AG08396 (cell line): ENCODE measurements at places on chromosomes 3 and 15.

- DNase-seq = no peak
Measured at GRCh38 chr3:131075632-131076328, 49.1 kb downstream of the NEK11 start.

GRCh38 chr3:65988411-65989180 lies 50.1 kb downstream of the MAGI1 start:
- DNase-seq = no peak

DNA sequence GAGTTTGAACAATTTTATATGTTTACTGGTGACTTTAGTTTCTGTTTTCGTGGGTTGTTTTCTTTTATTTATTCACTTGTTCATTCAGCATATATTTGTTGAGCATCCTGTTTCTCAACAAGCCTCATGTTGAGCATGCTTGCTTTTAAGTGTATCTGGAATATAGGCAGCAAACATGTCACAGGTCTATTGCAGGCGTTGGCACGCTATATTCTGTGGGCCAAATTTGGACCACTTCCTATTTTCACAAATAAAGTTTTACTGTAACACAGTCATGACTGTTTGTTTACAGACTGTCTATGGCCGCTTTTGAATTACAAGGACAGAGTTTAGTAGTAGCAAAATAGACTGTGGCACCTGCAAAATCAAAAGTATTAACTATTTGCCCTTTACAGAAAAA lies 89.6 kb downstream of the THRB start:
- no peak for DNase-seq

GRCh38 chr3:146044046-146044445 lies 116.9 kb downstream of the PLOD2 start:
- DNase-seq = no peak

DNA sequence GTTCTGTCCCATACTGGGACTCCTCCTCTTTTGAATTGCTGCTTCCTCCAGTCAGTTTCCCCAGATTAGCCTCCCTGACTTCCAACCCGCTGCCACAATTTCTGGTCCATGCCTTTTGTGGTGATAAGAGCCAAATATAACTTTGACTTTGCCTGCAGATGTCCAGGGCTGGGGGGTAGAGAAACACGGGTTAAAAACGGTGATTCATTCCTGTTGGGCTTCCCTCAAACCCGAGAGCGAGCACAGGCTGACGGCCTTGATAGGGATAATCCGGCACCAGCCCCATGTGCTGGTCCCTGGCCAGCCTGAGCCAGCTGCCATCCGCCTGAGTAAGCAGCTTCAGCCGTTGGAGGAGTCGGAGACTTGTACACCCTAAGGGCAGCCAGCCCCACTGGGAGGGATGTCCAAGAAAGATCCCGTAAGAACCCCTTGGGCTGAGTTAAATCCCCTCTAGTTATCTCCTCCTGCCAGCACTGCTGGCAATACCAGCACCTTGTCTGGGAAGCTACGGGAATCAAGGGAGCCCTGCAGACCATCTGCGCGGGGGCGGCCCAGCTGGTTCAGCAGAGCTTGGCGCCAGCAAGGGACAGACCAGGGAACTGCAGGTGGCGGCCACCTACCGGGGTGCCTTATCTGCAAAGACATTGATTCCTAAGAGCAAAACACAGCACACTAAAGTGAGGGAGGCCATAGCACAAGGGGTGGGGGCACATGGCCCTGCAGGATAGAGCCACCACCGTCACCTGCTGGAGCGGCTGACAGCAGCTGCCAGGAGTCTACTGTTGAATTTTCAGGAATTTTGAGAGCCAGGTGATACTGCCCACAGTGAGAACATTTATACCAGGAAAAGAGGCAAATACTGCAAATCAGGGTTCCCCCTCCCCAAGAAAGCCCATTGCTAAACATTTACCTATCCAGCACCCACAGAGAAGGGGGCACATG lies 18.1 kb downstream of the CSPG4 start:
- DNase-seq = peak; percentile 94

DNA sequence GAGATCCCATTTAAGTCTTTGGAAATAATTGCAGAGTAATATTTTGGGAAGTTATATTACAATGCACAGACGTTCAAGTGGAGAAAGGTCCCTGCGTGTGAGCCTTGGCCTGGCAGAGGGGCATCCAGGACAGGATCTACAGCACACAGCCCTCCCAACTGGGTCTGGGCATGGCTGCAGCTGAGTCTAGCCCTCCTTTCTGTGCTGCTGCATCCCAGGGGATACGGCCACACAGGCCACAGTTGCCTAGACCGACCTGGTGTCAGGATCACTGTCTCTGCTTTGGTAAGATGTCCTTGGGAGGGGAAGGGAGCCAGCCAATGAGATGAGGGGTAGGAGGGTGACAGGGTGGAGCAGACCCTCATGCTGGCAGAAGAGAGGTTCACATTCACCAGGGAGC lies 46.1 kb downstream of the APBA2 start:
- DNase-seq = no peak

GRCh38 chr3:12815719-12816118 lies 19.2 kb downstream of the CAND2 start:
- no peak for DNase-seq

GRCh38 chr3:4508048-4508981 lies 15.2 kb downstream of the ITPR1 start:
- DNase-seq = no peak

DNA sequence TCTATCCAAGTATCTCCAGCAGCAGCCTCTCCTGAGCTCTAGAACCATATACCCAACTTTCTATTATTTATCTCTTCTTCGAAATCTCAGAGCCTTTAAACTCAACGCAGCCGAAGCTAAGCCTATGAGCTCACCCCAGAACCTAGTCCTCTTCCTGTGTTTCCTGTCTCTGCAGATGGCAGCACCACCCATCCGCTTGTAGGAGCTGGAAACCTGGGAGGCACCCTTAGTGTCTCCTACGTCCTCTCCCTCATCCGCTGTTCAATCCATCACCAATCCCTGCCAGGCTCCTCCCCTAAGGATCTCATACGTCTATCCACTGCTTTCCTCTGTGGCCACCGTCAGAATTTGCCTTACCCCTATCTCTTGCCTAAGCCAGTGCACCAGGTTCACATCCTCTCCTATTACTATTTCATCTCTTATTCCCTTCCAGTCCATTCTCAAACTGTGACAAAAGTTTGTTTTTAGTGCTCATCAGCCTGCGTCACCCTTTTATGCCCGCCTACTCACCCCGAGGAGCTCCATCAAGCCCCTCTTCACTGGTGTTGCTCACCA lies 9.6 kb downstream of the VGLL4 start:
- DNase-seq = no peak

DNA sequence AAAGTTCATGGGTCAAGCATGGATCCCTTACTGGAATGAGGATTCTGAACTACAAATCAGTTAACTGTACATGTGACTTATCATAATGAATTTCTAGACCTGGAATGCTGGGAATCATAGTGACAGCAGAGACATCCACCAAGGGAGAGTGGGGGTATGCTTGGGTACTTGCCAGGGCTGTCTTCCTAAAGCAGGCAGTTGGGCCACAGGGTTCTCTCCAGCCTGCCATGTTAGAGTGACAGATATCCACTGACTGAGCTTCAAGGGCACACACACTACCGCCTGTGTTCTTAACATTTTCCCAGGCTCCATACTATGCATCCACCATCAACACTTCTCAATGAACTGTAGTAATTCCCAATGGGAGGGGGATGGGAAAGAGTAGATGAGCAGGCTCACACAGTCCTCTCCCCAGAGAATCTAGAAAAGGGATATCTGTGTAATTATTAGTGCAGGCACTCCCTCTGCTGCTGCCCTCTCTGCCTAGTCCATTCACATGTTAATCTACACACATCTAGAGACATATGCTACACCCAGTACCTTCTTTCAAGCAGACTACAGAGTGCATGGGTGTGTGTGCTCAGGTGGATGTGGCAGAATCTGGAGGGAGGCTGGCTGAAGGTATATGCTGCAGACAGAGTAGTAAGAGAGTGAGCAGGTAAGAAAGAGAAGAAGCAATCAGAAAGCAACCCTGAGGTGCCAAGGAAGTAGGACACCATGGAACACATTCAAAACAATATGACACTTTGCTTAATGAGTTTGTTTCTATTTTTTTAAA lies 3.7 kb downstream of the FSTL1 start:
- no peak for DNase-seq

GRCh38 chr15:89372069-89372935 lies 37.7 kb upstream of the POLG start:
- no peak for DNase-seq

DNA sequence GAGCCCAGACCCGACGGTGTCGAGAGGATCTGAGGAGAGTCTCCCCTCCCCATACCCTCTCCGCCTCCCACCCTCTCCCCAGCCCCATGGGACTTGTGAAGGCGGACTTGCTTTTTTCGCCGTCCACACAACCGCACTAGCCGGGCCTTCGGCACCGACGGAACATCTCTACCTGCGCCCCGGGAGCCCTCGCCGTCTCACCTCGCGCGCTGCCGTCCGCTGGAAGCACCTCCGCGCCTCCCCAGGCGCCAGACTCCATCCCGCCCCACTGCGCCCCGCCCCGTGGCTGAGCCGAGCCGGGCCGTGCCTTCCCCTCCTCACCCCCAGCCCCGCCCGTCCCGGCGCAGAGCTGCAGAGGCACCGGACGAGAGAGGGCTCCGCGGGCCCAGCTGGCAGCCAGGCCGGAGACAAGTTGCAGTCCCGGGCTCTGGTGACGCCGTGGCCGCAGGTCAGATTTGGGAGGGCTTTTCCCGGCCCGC lies at the start of the genes DUOX1 and DUOXA1:
Gene DUOX1, plus strand, starts transcription at position 344 of the 479 bp plus-strand sequence. CDS start 1,973 bp downstream, outside the sequence.
Gene DUOXA1, minus strand, starts transcription at position 229 of the 479 bp plus-strand sequence. CDS start 6,865 bp downstream, outside the sequence.
- no peak for DNase-seq

DNA sequence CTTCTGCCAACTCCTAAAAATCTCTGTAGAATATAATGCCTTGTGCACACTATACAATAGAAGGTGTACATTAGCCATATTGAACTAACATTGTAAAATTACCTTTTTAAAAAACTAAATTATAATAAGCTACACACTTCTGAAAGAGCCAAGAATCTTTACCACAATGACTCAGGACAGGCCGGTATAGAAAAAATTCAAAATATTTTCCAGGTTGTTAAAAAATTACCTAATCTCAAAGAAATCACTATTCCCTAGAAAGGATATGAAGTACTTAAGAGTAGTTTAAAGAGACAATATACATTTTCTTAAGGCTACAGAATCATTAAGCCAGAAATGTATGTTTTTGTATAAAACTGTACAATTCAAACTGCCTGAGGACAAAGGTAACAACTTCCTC lies 48.5 kb downstream of the TJP1 start:
- no peak for DNase-seq

DNA sequence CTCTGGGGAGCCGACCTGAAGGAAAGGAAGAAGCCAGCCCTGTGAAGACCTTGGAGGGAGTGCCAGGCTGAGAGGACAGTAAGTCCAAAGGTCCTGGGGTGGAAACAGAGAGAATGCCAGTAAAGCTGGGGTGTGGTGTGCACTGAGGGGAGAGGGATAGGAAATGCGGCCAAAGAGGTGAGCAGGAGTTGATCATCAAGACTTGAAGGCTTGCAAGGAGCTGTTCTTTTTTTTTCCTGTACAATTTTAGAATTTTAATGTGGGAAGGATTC lies 73.8 kb downstream of the SYNPR start:
- no peak for DNase-seq

DNA sequence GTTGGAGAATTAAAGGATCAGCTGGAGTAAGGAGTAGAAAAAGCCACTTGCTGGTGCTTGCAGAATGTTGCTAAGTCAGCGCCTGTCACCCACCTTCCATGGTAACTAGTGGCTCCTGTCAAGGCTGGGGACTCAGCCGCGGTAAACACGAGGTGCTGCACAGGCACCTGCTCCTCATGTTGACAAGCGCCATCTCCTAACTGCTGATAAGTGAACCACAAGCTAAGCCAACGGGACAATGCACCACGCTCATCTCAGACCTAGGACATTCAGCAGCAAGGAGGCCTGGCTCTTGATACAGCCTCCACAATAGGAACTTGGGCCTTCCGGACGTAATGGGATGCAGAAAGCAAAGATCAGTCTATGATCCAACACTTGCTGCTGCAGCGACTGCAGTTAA lies 264.4 kb downstream of the OCA2 start:
- DNase-seq = no peak

DNA sequence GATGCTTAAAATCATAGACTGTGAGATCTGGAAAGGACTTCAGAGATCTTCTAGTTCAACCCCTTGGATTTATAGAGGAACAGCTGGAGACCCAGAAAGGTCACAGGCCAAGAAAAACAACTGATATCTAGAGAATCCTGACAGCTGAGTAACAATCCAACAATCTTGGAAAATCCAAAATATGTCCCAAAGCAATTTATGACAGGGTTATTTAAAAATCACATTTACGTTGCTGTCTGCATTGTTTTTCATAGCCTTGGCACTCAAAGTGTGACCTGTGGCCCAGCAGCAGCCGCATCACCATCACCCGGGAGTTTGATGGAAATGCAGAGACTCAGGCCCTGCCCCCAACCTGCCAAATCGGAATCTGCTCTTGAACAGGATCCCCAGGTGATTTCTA lies 78.8 kb downstream of the FBN1 start:
- DNase-seq = no peak

- DNase-seq = no peak
Measured at GRCh38 chr3:60809857-60810610, 441.2 kb downstream of the FHIT start.

DNA sequence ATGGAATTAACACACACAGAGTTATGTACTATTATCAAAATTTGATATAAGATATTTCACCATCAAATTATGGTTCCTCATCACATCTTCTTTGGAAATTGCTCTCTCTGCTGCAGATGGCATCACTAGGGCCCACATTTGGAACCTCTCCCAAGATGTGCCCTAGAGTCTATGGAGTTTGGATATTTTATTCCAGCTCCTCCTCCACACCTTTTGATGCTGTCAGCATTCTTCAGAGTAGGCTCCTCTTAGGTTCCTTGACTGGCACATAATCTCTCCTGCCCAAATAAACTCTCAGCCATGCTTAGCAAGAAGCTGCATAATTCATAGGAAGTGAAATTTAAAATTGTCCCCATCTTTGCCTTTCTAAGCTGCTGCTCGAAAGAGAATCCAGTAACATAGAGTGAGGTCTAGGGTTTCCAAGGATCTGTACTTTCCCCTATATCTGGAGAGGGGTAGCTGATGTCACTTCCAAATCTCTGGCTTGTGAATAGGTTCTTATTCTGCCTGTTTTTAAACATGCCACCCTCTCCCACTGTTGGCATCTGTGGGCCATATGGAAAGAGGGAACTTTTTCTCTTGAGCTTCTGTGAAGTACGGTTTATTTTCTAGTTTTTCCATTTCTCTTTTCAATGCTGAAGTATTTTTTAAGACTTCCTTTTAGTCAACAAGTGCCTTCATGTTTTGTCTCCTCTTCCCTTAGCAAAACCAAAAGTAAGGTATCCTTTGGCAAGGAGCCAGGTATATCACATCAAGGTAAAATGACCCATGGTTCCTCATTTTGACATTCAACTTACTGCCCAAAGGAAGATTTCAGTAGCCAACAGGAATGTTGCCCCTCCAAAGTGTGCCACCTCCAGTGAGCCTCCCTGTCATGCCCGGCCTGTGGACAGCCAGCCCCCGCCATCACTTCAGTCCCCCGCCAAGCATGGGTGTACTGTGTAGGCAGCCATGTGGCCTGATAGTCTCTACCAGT lies 75.3 kb upstream of the C2CD4B start:
- DNase-seq = no peak

GRCh38 chr3:63064209-63064755 lies 189.1 kb upstream of the CADPS start:
- DNase-seq = no peak

GRCh38 chr3:62184559-62184958 lies 188.8 kb downstream of the FEZF2 start:
- DNase-seq = no peak
